A549 treated with AZD2906 at 1 μM for 4 hours (cell line): ENCODE measurements at places on chromosomes 11 and 22. TPM values are rescaled to one million over a fixed set of nuclear protein-coding genes. Genes with fewer than 3 reads are reported as not detected.

LRRC56 gene
- total RNA-seq, result 0.65 to 1.1 TPM (median 0.94 TPM) in 5 replicates

FAM168A gene
- 10.3 to 15.4 TPM (median 13.8 TPM) in 5 replicates for total RNA-seq

ASRGL1 gene
- total RNA-seq, result 10.4 to 15.5 TPM (median 13.7 TPM) in 5 replicates

PDE2A gene
- 1.2 to 2.1 TPM (median 1.9 TPM) in 5 replicates for total RNA-seq

KRTAP5-11 gene
- not detected in 5 replicates for total RNA-seq

C11orf16 gene
- not detected in 5 replicates for total RNA-seq

APOL6 gene
- total RNA-seq, result 1.1 to 1.7 TPM (median 1.2 TPM) in 5 replicates

HMGXB4 gene
- 8.8 to 16.9 TPM (median 10.2 TPM) in 5 replicates for total RNA-seq

OR52E8 gene
- not detected in 5 replicates for total RNA-seq

IGSF9B gene
- 1.3 to 3.3 TPM (median 2.4 TPM) in 5 replicates for total RNA-seq

GGT1 gene
- total RNA-seq, result 88.6 to 112 TPM (median 103 TPM) in 5 replicates

CCDC188 gene
- total RNA-seq, result not detected in 5 replicates

THY1 gene
- 13.3 to 23.6 TPM (median 16.1 TPM) in 5 replicates for total RNA-seq

FGF19 gene
- total RNA-seq, result 0.05 to 0.12 TPM (median 0.06 TPM) in 4 of 5 replicates, not detected in the other

MMP7 gene
- total RNA-seq, result 20.6 to 32.5 TPM (median 23.4 TPM) in 5 replicates

MS4A12 gene
- not detected in 5 replicates for total RNA-seq

ABCC8 gene
- total RNA-seq, result 10.1 to 15.6 TPM (median 11.7 TPM) in 5 replicates

TENM4 gene
- total RNA-seq, result 0.07 to 0.30 TPM (median 0.11 TPM) in 5 replicates

SHANK2 gene
- total RNA-seq, result 6.8 to 8.6 TPM (median 7.8 TPM) in 5 replicates

GNAZ gene
- 2.3 to 3.1 TPM (median 2.6 TPM) in 5 replicates for total RNA-seq

SCGB1D1 gene
- not detected in 5 replicates for total RNA-seq

CYP2D6 gene
- 0.30 to 0.70 TPM (median 0.32 TPM) in 5 replicates for total RNA-seq

OR8D1 gene
- total RNA-seq, result not detected in 5 replicates

ACR gene
- 0.06 to 0.08 TPM in 2 of 5 replicates, not detected in the others for total RNA-seq

ISX gene
- not detected in 5 replicates for total RNA-seq

TMEM25 gene
- total RNA-seq, result 0.18 to 0.55 TPM (median 0.32 TPM) in 5 replicates

TRIM48 gene
- not detected in 5 replicates for total RNA-seq

TMEM191B gene
- 0.65 to 1.2 TPM (median 1.0 TPM) in 5 replicates for total RNA-seq

OR8K1 gene
- total RNA-seq, result not detected in 5 replicates

P2RY6 gene
- total RNA-seq, result 3.4 to 7.0 TPM (median 5.6 TPM) in 5 replicates

TCN2 gene
- total RNA-seq, result 4.7 to 5.5 TPM (median 5.1 TPM) in 5 replicates

TCF20 gene
- total RNA-seq, result 11.6 to 16.2 TPM (median 12.9 TPM) in 5 replicates

OR6T1 gene
- not detected in 5 replicates for total RNA-seq

SCT gene
- total RNA-seq, result not detected in 5 replicates

GDPD4 gene
- total RNA-seq, result not detected in 5 replicates

HBD gene
- not detected in 5 replicates for total RNA-seq

NAALADL1 gene
- total RNA-seq, result not detected in 5 replicates

IGSF22 gene
- not detected in 5 replicates for total RNA-seq

MFRP gene
- total RNA-seq, result not detected in 5 replicates

HTR3A gene
- not detected in 5 replicates for total RNA-seq

SYCE3 gene
- 0.22 to 0.37 TPM (median 0.29 TPM) in 3 of 5 replicates, not detected in the others for total RNA-seq

CSKMT gene
- total RNA-seq, result 6.9 to 15.1 TPM (median 13.5 TPM) in 5 replicates

ACTN3 gene
- total RNA-seq, result 0.02 to 0.10 TPM (median 0.09 TPM) in 4 of 5 replicates, not detected in the other

PATE3 gene
- total RNA-seq, result not detected in 5 replicates

PDXP gene
- 12.2 to 17.5 TPM (median 15.7 TPM) in 5 replicates for total RNA-seq

OR8D4 gene
- total RNA-seq, result not detected in 5 replicates

BTG4 gene
- total RNA-seq, result 0.10 to 0.23 TPM (median 0.18 TPM) in 4 of 5 replicates, not detected in the other

GLB1L2 gene
- total RNA-seq, result 1.9 to 2.2 TPM (median 2.2 TPM) in 5 replicates

POTEH gene
- total RNA-seq, result not detected in 5 replicates

LDLRAD3 gene
- total RNA-seq, result 27.4 to 32.4 TPM (median 29.6 TPM) in 5 replicates

CD3D gene
- total RNA-seq, result not detected in 5 replicates

RAB3IL1 gene
- 17.9 to 26.3 TPM (median 22.5 TPM) in 5 replicates for total RNA-seq

MOGAT2 gene
- total RNA-seq, result not detected in 5 replicates
